ENCODE measurements at places on chromosomes 11 and 22.

DNA sequence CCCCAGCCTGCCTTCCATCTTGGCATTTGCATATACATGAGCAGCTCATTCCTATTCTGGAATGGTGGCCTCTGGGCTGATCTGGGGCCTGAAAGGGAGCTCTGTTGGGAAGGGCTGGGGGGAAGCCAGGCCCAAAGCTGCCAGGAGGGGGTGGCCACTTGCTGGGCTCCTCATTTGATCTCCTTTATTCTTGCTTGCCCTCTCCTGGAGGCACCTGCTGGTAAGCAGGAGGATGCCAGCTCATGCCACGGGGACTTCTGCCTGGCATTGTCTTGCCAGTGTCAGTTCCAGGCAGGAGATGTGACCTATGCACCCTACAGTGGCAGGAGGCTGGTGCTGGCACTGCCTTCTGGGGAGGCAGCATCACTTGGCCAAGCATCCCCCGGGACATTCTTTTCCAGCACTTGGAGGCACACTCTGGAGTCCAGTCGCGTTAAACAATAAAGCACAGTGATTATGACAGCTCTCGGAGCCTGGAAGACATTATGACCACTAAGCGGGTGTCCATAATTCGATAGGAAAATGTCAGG is 128.3 kb downstream of the NTM start:
- no peak for DNase-seq

- no peak for DNase-seq
Observed at GRCh38 chr11:67050139-67050538, 6.5 kb upstream of the RHOD start.

- no peak for DNase-seq
Observed at GRCh38 chr11:120574876-120575275, 63.3 kb downstream of the GRIK4 start.

- no peak for DNase-seq
Observed at GRCh38 chr22:50173983-50174355, 3.4 kb downstream of the PANX2 start.

DNA sequence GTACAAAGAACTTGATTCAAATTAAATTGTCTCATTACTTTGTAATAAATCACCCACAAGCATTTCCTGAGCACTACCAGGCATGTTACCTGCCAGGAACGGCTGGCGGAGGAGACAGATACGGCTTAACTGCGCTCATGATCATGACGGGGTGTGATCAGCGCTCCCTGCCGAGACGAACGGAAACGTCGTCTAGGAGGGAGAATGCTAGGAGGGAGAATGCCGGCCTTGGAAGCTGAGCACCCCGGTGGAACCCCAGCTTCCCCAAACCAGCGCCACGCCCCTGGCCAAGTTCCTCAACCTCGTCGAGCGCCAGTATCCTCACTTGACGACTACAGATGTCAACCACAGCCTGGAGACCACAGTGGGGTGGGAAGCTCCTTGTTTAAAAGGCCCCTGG is 272.8 kb downstream of the CTTN start:
- DNase-seq, result no peak

DNA sequence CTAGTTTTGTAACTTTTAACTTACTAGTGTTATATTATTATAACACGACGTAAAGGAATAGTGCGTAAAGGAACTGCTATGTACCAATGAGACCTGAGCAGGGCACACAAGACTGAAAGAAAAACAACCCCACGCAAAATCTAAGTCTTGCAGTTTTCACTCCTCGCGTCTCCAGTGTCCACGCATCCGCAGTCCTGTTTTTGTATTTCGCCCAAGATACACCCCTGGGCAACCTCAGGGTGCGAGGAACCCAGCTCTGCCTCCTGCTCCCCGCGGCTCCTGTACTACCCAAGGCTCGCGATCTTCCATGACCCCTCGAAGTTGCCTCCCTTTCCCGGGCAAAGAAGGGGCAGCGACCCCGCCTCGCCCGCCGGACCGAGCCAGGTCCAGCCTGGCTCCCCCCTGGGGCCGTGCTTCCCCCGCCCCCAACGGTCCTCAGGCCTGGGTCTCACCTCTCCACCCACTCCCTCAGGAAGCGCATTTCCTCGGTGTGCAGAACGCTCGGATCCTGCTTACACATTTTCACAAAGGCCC is 393 bp downstream of the ST13 start:
- DNase-seq, result no peak

DNA sequence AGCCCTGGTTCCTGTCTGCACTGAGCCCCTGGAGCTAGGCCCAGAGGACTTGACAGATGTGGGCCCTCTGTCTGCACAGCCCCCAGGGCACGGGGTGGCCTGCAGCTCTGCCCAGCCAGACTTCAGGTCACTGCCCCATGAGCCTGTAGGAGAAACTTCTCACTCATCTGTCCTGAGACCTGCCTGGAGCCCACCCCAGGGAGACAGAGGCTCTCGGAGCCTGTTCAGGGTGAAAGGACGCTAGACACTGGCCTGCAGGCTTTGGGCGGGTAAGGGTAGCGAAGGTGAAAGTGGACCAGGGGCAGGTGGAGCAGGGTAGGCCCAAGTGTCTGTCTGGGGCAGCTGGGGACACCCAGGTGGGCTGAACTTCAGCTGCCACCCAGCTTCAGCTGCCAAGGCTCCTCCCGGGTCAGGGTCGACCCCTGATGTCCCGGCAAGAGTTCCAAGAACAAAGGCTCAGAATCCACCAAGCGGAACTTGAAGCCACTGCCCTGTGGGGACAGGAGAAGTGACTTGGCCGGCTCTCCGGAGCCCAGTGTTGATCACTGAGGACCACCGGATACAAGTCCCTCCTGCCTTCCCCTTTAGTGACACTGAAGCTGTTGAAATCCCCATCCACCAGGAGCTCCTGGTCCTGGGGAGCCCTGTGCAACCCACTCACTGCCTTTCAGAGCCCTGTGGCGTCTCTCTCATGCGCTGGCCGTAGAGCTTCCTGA is 90.3 kb downstream of the KCNQ1 start:
- no peak for DNase-seq

- DNase-seq, result no peak
Observed at GRCh38 chr11:113833151-113833550, 42.2 kb downstream of the USP28 start.

Data from hematopoietic multipotent progenitor cell treated with erythropoietin and hydrocortisone succinate and interleukin-3 and kit ligand, for 17 days (in vitro differentiated cells).